Mammary epithelial cell (primary cell): ENCODE measurements at places on chromosomes 5 and 9.

GRCh38 chr5:153802050-153802821 lies 236.5 kb downstream of the FAM114A2 start:
- no peak for DNase-seq

DNA sequence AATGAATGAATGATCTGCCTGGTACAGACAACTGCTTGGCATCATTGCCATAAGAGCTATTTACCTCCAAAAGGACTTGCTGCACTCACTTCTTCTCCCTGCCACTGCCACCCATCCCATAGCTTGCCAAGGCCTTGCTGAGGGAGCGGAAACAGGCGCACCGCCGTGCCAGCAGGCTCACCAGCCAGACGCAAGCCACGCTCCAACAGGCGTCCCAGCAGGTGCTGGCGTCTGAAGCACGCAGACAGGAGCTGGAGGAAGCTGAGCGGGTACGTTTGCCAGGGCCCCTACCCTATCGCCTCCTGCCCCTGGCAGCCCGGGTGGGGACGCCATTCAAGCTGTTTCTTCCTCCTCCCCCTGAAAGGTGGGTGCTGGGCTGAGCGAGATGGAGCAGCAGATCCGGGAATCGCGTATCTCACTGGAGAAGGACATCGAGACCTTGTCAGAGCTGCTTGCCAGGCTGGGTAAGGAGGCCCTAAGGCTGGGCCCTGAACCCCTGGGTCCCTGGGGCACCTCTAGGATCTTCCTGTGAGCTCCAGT lies 8.9 kb upstream of the AIF1L start:
- DNase-seq = no peak

DNA sequence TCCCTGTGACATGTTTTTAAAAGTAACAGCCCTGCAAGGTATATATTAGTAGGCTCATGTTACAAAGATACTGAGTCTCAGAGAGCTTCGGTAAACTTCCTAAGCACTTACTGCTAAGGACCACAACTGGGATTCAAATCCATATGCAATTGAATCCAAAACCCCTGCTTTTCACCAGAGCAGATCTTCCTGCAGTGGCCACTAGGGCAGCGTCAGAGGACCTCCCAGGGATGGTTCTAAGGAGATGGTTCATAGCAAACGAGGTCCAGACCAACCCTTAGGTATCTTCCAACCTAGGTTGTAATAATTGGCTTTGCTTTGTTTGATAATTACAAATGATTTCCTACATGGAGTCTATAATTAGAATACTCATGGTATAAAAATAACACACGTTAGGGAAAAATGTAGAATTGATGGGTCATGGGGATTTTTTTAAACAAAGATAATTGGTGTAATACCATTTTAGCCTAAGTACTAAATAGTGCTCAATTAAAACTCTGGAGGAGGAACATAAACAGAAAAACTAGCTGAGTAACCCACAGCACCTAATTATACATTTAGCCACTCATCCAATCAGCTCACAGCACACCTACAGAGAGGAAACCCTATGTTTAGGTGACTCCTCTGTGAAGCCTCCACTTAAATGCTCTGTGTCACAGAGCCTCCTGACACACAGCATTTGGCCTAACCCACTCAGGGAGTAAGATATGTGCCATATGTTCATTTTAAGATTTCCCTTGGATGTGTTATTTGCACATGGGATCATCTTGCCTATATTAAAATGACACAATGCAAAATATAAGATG lies 10.0 kb upstream of the CAST start:
- no peak for DNase-seq

GRCh38 chr5:147576646-147577535 lies 67.0 kb upstream of the DPYSL3 start:
- DNase-seq = peak; percentile 32

- no peak for DNase-seq
These were observed 78.6 kb downstream of the COL5A1 start for GRCh38 chr9:134720136-134720753.

DNA sequence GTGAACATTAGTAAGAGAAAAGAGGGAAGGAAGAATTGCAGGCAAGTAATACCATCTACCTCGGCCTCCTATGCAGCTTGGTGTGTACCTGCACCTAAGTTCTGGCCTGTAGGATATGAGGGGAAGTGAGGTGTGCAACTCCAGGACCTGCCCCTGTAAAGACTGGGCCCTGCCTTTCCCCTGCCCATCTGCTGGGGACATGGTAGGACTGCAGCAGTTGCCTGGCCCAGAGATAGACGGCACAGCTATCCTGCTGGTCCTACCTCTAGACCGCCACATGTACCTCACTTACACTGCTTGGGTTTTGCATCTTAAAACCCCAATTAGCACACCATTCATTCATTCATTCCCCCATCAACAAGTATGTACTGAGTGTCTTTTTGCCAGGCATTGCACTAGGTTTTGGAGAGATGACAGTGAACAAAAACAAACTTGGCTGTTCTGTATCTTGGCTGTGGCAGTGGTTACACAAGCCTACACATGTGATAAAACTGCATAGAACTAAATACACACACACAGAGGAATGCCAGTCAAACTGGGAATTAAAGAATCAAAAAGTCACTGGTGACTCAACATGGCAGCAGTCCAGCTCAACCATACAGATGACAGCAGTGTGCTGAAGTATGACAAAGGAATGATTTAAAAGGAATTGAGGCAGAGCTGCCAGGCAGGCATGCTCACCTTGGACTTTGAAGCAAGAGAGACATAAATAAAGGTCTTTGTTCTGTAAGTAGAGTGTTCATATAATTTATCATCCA lies 23.3 kb upstream of the MGAT1 start:
- DNase-seq = peak; percentile 96

DNA sequence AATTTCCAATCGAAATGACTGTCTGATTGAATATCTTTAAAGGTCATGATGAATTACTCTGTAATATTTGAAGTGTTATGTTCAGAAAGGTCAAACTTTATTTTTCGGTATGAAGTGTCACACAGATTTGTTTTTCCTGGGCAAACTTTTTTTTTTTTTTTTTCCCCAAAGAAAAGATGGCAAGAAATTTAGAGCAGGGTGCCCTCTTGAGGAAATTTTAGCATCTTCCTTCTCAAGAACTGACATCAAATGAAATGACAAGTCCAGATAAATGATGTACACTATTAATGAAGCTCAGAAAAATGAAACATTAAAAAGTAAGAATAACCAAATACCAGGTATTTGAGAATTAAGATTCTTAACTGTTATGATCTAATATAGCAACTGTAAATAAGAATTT lies 123.6 kb downstream of the INVS start:
- DNase-seq = peak; percentile 17

GRCh38 chr5:7589800-7590199 lies 193.9 kb downstream of the ADCY2 start:
- no peak for DNase-seq

GRCh38 chr5:151683986-151684588 lies 2.6 kb downstream of the SPARC start:
- no peak for DNase-seq

DNA sequence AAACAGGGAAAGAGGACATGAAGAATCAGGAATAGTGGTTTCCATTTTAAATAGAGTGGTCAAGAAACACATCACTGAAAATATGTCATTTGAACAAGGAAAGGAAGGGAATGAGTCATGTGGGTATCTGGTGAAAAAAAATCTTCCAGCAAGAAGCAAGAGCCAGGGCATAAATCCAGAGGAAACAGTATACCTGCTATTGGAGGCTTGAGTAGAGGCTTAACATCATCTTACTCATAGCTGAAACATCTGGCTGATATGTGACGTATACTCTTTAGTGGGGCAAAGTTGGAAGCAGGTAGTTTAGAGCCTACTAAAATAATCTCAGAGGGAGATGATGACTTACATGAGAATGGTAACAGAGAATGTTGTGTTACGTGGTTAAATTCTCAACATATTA lies 517.2 kb downstream of the CAAP1 start:
- DNase-seq = peak; percentile 23

DNA sequence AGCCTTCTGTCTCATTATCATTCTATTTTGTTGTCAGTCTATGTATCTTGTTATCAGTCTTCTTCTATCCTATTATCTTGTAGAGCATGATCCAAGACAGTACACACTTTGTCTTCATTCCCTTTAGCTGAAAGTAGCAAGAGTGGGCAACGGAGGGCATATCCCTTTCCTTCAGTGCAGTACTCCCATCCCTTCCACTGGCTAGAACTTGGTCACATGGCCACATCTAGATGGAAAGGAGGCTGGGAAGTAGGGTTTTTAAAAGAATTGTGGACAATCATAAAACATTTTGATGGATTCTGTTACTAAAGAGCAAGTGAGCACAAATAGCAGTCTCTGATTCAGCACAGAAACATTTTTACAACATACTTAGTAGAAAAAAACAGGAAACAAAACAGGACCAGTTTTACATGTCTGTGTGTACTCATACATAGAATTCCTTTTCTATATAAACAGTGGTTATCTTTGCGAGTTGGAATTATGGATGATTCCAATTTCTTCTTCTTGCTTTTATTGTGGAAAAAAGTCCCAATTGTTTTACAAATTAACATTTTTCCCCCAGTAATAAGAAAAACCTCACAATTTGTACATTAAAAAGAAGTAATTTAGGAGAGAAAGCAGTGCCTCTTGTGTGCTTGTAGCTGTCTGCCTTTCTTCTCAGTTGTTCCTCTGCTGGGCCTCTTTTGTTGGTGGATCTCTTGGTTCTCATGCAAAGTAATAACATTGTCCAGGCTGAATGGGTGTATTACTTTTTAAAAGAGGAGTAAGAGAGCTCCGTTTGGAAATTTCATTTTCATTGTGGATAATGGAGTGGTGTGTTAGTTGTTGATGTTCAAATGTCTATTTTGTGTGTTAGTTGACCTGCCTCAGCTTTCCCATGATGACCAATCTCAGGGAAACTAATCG lies 410.9 kb upstream of the TRPC7 start:
- peak; percentile 5 for DNase-seq

GRCh38 chr9:124248066-124248465 lies 9.7 kb upstream of the NEK6 start:
- no peak for DNase-seq

DNA sequence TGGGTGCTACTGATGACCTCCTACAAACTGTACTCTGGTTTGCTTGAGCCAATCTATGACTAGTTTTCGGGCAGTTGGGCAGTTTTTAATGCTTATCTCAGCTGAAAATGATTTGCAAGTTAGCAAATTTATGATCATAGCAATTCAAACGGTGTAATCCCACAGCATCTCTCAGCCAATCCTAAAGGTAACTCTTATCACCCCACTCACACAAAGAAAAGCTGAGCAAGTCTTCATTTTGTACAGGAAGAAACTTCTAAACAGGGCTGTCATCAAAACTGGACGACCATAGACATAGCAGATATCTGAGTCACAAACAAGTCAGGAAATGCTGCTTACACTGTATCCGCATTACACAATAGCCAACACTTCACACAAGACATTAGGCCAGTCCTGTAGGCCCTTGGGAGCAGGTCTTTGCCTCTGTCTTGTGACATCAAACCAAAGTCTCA lies 2.6 kb upstream of the ENC1 start:
- peak; percentile 92 for DNase-seq

GRCh38 chr5:79702606-79703380 lies 13.2 kb downstream of the CMYA5 start:
- DNase-seq = peak; percentile 56

DNA sequence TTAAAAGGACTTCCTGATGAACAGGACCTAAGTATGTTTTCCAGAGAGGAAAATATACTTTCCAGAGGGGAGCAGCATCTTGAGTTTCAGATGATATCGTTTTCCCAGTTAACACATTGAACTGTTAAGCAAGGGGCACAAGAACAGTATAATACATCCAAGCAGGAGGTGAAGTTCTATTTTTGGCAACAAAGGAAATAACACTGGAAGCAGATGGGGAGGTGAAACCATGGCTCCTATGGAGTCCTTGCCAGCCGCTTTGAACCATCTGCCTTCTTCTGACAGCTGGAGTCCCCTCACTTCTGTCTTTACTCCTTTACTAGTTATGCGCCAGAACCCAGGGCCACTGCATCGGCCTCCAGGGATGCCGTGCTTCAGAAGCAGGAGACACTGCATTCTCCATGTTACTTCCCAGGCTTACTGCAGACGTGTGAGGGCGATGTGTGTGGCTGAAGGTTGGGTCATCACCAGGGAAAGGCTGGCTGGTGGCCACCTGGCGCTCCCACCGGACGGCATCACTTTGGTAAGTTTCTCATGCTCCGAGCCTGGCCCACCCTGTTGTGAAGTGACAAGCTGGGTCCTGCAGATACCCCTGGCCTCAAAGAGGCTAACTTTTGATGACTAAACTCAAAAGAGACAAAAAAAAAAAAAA lies 77.8 kb downstream of the TTLL11 start:
- no peak for DNase-seq

GRCh38 chr5:1975898-1976765 lies 93.4 kb upstream of the IRX4 start:
- peak; percentile 52 for DNase-seq

DNA sequence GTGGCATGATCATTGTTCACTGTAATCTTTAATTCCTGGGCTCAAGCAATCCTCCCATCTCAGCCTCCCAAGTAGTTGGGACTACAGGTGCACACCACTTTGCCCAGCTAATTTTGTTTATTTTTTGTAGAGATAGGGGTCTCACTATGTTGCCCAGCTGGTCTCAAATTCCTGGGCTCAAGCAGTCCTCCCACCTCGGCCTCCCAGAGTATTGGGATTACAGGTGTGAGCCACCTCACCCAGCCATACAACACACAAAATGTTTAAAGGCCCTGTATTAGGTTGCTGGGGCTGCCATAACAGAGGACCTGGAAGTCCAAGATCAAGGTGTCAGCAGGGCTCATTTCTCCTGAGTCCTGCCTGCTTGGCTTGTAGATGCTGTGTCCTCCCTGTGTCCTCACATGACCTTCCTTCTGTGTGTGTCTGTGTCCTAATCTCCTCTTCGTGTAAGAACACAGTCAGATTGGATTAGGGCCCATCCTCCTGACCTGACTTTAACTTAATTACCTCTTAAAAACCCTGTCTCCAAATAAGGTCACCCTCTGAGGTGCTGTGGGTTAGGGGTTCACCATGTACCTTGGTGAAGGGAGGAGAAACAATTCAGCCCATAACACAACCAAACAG lies 5.4 kb downstream of the UBE2QL1 start:
- DNase-seq = no peak

- peak; percentile 31 for DNase-seq
These were observed 116.6 kb upstream of the SLC44A1 start for GRCh38 chr9:105127863-105128220.

DNA sequence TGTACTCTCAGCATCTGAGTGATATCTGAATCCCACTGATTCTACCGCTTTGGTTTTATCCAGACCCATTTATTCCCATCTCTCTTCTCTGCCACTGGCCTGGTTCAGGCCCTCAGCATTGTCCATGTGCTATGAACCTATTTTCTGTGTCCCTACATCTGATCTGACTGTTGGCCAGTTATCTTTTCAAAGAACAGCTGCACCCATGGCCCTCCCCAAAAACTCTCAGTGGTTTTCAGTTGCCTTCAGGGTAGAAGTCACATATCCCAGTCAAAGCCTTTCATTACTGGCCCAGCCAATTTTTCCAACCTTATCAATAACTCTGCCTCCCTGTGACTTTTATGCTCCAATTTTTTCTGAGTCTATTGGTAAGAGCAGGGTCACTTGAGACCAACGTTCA lies 297.0 kb downstream of the TRIM32 start:
- DNase-seq = no peak

- DNase-seq = peak; percentile 41
These were observed 222.9 kb downstream of the ARL15 start for GRCh38 chr5:54087436-54087835.

- DNase-seq = no peak
These were observed 52.5 kb upstream of the CTNNA1 start for GRCh38 chr5:138700581-138701362.
